ENCODE measurements at places on chromosomes 2 and 18.

- no peak for DNase-seq
Observed at GRCh38 chr18:37476182-37476581, 89.4 kb downstream of the CELF4 start.

GRCh38 chr2:242054406-242054805, 184.9 kb downstream of the RTP5 start:
- DNase-seq = peak; percentile 40

DNA sequence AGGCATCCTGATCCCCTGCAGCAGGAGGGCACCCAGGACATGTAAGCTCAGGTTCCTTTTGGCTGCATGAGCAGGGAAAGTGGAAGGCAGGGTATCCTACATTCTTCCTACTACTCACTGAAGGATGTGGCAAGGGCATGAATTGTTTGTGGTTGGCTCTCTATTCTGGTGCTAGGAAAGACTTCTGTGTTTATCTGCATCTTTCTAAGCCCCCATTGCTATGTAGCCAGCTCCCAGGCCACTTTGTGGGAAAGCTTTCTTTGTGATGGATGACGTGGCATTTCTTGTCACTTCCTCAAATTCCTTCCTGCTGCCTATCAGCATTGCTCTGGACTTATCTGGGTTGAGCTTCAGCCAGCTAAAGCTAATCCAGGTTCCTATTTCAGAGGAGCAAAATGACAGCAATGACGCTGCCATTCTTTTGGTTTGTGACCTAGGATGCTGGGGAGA, 46.2 kb downstream of the MEIS1 start:
- DNase-seq = no peak

DNA sequence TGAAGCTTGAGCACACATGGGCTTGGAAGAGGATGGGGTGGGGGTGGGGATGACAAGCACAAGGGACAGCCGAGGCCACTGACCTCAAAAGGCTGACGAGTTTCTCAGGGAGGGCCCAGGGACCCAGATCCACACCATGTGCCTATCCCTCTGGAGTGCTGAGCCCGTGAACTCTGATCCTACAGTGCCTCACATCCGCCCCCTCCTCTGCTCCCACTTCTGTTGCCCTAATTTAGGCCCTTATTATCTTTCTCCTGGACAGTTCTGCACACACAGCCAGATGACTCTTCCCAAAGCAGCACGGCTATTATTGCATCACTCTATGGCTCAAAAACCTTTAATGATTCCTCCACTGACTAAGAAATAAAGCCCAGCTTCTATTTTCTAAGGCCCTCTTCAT, 24.8 kb downstream of the CYRIA start:
- no peak for DNase-seq

DNA sequence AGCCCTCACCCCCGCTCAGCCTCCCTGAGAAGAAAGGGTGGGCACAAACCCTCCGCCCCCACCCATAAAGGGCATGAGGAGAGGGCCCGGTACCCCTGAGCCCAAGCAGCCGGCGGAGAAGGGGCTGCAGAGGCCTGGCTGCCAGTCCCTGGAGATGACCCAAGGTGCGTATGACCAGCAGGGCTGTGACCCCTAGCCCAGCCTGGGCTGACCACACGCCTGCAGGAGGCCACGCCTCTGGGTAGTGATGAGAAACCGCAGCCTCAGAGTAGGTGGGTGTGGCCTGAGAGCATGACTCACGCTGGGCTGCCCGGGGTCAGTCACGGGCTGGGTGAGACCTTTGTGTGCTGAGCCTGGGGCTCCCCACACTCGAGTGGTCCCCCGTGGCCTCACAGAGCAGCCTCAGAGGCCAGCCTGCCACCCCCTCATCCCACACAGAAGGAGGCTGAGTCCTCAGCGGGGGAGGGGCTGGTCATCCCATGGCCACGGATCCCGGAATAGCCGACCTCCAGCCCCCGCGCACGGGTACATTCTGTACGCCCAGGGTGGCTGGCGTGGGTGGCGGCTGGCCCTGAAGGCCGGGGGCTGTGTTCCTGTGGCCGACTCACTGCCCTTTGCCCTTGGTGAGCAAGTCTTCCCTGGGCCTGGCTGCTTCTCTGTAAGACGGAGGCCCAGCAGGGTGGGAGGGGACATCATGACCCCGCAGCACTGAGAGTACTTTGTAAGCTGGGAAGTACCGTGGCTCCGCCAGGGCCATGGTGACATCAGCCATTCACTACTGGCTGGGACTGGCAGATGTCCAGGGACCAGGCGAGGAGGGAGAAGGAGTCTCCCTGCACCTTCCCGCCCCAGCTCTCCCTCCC, 110.8 kb upstream of the OTOS start:
- peak; percentile 90 for DNase-seq

Data from osteocyte (in vitro differentiated cells).